ENCODE measurements at places on chromosomes 7 and 10.
A peak's percentile ranks its signal among the peaks of the same experiment; 100 is the strongest.

- H3K27ac ChIP-seq = no peak within 1 kb of the TSS
- H3K27me3 ChIP-seq = peaks cover 16% of the 10 kb centered on the region
- H3K36me3 ChIP-seq = no peaks in the 10 kb centered on the region
- no peaks in the 10 kb centered on the region for H3K4me1 ChIP-seq
- DNase-seq = no peak
Observed at GRCh38 chr10:133336577-133337369, at the start of gene CALY. CALY (minus strand) TSS chr10:133336896; CDS start chr10:133328989, 7,907 bp downstream.

DNA sequence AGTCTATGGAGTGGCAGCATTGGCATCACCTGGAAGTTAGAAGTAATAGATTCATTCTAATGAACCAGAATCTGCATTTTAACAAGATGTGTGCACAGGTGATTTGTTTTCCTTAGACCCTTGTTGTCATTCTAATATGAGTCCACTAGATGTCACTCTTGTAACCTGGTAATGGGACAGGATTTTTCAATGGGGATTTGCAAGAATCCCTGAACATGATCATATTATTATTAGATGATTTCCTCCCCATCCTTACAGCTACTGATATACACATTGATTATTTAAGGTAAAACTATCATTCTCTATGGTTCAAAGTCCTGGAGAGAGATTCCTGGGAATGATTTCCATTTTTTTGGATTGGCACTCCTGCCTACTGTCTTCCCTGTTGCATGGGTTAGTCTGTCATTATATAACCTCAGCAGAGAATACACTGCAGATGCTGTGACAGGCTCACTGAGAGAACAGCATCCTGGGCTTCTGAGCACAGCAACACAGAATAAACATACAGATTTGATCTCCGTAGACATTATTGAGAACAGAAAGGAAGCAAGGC is 194.9 kb downstream of the SUGCT start:
- no peak overlapping the region for H3K4me3 ChIP-seq
- H3K36me3 ChIP-seq = no peaks in the 10 kb centered on the region
- DNase-seq = peak; percentile 58
- H3K27ac ChIP-seq = no peak overlapping the region
- H3K4me1 ChIP-seq = no peaks in the 10 kb centered on the region

GRCh38 chr10:30784524-30784896 is 155.0 kb upstream of the LYZL2 start:
- no peaks in the 10 kb centered on the region for H3K27me3 ChIP-seq
- H3K27ac ChIP-seq = no peak overlapping the region
- DNase-seq = no peak
- no peaks in the 10 kb centered on the region for H3K4me1 ChIP-seq
- H3K4me3 ChIP-seq = peak overlapping the region; percentile 47
- no peaks in the 10 kb centered on the region for H3K36me3 ChIP-seq

DNA sequence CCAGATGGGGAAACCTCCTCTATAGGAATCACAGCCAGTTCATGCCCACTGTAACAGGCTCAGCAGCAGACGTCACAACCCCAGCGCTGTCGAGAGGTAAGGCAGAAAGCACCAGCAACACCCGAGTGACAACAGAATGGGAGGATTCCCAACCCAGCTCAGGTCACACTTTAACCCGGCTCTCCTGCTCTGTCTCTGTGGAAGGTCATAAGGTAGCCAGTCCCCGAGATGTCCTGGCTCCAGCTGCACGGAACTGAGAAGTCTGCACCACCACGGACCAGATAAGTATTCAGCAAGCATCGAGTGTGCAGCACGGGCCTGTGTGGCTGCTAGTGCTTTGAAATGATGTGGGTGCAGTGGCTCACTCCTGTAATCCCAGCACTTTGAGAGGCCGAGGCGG is 236.7 kb upstream of the TCERG1L start:
- H3K4me3 ChIP-seq = no peak overlapping the region

DNA sequence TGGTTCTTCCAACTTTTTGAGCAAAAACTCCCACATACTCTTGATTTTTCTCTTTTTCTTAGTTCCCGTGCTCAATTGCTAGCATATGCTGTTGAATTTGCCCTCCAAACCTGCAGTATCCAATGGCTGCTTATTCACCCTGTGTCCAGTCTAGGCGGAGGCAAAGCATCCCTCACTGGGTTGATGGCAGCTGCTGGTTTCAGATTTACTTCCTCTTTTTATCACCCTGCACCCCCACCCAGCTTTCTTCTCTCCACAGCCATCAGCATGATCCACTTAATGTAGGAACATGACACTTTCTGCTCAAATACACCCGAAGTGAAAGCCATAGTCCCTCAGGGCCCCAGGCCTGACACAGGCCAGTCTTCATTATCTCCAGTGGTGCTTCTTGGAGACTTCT is 87.6 kb upstream of the ADARB2 start:
- H3K4me3 ChIP-seq = no peak overlapping the region
- no peaks in the 10 kb centered on the region for H3K36me3 ChIP-seq
- no peaks in the 10 kb centered on the region for H3K27me3 ChIP-seq
- no peaks in the 10 kb centered on the region for H3K4me1 ChIP-seq
- H3K27ac ChIP-seq = no peak overlapping the region

GRCh38 chr7:17402628-17403278 is 104.3 kb downstream of the AHR start:
- no peak overlapping the region for H3K4me3 ChIP-seq
- H3K27me3 ChIP-seq = no peaks in the 10 kb centered on the region
- H3K36me3 ChIP-seq = no peaks in the 10 kb centered on the region
- DNase-seq = no peak
- no peaks in the 10 kb centered on the region for H3K4me1 ChIP-seq

DNA sequence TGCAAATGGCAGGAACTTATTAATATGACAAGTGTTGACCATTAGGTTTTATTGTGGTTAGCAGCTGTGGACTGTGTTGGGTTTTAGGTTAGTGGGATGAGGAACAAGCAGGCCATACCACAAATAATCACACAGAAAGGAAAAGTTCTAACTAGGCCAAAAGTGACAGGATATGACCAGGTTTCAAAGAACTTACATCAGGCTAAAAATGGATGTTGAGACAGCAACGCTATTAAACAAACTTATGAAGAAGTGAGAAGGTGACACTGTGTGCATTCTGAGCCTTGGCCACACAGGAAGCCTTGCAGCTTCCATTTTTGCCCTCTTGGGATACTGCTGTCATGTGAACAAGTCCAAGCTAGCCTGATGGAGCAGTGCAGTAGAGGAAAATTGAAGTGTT is 568.8 kb downstream of the HTR7 start:
- H3K36me3 ChIP-seq = no peaks in the 10 kb centered on the region
- no peaks in the 10 kb centered on the region for H3K4me1 ChIP-seq
- peak; percentile 13 for DNase-seq
- no peak overlapping the region for H3K4me3 ChIP-seq
- no peak overlapping the region for H3K27ac ChIP-seq

DNA sequence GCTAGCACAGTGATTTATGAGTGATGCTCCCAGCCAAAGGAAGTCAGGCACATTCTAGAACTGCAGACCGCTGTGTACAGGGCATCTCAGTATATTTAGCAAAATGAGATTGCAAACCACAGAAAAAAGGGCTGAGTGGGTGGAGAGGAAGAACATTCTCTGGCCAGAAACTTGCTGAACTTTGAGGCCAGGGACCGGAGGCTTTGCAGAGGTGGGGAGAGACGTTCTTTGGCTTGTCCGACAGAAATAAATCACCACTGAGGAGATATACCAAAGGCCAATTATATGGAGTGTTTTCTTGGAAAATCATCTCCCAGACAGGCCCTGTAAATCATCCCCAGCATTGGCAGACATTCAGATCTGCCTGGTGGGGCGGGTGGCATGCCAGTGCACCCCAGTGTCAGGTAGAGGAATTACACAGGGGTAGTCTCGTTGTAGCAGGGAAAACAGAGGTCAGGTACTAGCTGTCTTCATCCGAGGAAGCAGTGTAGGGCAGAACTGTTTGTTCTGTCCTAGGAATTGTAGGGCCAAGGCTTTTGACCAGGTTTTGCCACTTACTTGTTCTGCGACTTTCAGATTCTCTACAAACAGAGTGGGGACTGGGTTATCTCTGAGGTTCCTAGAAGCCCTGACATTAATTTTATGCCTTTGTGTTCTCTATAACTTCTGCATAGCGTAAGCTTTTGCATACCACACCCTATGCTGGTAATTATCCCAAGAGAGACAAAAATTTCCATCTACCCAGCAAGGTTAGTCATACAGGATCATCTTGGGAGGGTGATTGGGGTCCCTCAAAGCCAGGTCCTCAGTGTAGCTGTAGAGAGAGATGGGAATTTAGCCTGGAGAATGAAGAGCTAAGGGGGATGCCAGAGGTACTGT is 655.6 kb downstream of the LRMDA start:
- no peak overlapping the region for H3K27ac ChIP-seq
- H3K4me3 ChIP-seq = no peak overlapping the region
- no peak for DNase-seq
- H3K27me3 ChIP-seq = 0 out of 2 replicates have a peak, but pooled peaks cover 3% of the 10 kb centered on the region

DNA sequence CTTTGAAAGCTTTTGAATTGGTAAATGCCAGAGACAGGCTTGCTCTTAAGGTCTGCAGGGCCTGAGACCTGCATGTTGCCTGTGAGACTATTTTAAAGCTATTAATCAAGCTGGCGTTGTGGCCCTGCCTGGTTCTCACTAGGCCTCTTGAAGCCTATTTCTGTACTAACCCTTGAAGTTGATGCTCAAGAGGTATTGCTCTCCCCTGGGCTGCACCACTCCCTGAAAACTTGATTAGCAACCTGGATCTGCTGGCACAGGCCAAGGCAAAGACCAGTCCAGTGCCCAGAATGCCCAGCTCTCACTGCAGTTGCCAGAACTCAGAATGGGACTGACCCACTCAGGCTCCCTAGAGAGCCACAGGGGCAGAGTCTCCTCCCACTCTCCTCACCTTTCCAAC is 220.0 kb upstream of the MEOX2 start:
- no peaks in the 10 kb centered on the region for H3K4me1 ChIP-seq
- no peaks in the 10 kb centered on the region for H3K27me3 ChIP-seq
- DNase-seq = no peak
- H3K36me3 ChIP-seq = no peaks in the 10 kb centered on the region

- H3K27ac ChIP-seq = no peak overlapping the region
- no peaks in the 10 kb centered on the region for H3K36me3 ChIP-seq
- no peak for DNase-seq
- no peaks in the 10 kb centered on the region for H3K27me3 ChIP-seq
Observed at GRCh38 chr10:86981716-86982115, 13.4 kb downstream of the ADIRF start.

DNA sequence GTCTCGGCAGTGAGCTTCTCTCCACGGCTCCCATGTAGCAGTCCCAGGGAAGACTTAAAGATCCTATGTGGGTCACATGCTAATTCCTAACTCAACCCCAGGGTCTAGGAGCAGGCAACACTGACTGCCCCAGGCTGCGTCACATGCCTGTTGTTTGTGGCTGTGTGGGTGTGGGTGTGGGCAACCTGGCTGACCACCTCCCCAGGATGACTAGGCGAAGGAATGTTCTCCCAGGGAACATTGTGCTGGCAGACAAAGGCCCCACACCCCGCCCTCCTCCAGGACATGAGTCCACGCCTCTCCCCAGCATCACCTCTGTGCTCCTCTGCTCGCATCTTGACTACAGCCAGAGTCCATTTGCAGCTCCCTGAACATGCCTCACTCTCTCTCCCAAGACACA is 30.3 kb downstream of the SLC29A3 start:
- H3K27me3 ChIP-seq = no peaks in the 10 kb centered on the region
- H3K36me3 ChIP-seq = no peaks in the 10 kb centered on the region
- DNase-seq = no peak

GRCh38 chr10:110576220-110576619 is 8.7 kb downstream of the SMC3 start:
- DNase-seq = no peak
- H3K27ac ChIP-seq = no peak overlapping the region

GRCh38 chr10:66714741-66715140 is 211.1 kb upstream of the LRRTM3 start:
- H3K27ac ChIP-seq = no peak overlapping the region
- H3K4me3 ChIP-seq = no peak overlapping the region
- no peaks in the 10 kb centered on the region for H3K4me1 ChIP-seq

DNA sequence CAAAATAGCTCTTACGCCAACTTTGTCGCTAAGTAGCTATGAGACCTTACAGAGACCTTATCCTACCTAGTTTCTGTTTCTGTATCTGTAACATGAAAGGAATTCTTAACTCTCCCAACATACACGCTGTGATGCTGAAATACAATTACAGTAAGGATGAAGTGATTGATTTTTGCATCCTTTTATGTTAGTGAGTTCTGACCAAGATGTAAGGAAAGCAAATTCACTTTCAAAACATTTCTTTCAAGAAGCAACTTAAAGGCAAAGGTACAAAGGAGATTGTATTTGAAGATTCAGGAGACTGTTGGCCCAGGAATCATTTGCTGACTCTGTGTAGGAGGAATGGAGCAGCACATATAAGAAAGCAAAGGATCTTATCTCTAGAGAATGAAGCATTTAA is 7.1 kb upstream of the ANK3 start:
- no peaks in the 10 kb centered on the region for H3K36me3 ChIP-seq
- no peak overlapping the region for H3K27ac ChIP-seq
- H3K4me3 ChIP-seq = no peak overlapping the region

DNA sequence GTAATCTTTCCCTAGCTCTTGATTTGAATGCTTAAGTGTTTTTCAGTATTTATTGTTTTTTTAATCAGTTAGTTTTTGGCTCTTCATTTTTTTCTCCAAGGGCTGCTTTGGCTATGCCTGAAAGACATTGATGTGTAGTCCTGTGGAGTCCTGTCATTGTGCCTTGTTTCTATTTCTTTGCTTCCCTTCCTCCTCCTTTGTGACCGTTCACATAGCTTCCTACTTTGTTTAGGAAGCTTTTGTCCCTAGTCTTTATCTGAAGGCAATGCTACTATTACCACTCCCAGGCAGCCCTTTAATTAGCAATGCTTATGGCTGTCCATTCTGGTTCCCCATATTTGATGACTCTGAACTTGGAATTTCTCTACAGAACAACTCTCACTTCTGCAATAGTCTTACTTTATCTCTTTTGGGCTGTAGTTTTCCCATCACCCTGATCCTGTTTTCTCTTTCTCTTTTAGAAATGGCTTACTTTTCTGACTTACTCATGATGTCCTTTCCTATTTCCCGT is 39.9 kb downstream of the ADCYAP1R1 start:
- no peak overlapping the region for H3K4me3 ChIP-seq
- no peaks in the 10 kb centered on the region for H3K36me3 ChIP-seq
- H3K27ac ChIP-seq = no peak overlapping the region
- no peaks in the 10 kb centered on the region for H3K4me1 ChIP-seq
- DNase-seq = no peak
- H3K27me3 ChIP-seq = peaks cover 25% of the 10 kb centered on the region

DNA sequence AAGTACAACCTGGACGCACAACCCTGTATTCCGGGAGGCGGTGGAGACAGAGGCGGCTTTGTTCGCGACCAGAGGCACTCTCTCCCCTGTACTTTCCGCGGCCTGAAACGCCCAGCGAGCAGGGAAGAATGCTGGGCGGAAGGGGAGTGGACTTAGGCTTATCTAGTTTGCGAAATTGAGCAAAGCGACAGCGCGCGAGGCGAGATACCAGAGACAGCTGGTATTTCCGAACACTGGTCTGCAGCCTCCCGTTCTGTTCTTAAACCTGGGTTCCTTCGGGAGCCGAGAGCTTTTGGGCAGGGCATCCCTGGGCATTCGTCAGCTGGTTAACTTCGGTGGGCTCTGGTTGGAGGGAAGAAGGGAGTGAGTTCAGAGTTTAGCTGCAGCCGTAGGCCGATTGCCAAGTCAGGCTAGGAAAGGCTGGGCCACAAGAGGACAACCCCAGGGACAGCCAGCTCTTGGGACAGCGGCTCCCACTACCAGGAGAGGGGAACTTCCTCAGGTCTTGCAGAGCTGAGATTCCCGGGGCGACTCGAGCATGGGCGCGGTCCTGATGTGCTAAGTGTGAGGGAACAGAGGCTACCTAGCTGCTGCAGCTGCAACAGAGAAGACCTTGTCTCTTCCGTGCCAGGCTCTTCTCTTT is 3.9 kb downstream of the HMX3 start:
- no peak for DNase-seq
- no peaks in the 10 kb centered on the region for H3K27me3 ChIP-seq
- H3K36me3 ChIP-seq = 0 out of 2 replicates have a peak, but pooled peaks cover 3% of the 10 kb centered on the region
- H3K4me3 ChIP-seq = peak overlapping the region; percentile 31
- peaks cover 22% of the 10 kb centered on the region for H3K4me1 ChIP-seq
